HT-29 (cell line): ENCODE measurements at places on chromosomes 12 and 14. TPM values are rescaled to one million over a fixed set of nuclear protein-coding genes. Genes with fewer than 3 reads are reported as not detected.
A peak's percentile ranks its signal among the peaks of the same experiment; 100 is the strongest.

The TAS2R13 gene
- total RNA-seq = 0.16 and 0.46 TPM in 2 replicates

- DNase-seq = no peak
Observed at GRCh38 chr14:37403626-37404025, 191.4 kb downstream of the FOXA1 start.

The SOCS2 gene
- total RNA-seq = 0.13 and 1.0 TPM in 2 replicates

DNA sequence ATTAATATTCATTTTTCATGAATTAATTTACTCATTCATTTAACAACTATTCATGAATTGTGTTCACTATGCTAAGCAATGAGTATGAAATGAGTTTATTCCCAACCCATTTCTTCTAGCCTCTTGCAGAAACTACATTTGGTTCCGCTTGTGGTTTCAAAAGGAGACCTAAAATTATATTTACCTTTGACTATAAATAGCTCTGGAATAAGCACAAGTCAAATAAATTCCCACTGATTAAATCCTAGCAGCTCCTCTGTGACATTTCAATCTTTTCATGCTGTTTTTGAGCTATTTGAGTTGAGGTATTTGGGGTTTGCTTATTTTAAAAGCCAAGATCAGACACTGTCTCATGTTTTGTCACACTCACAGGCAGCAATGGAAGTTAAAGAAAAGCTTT lies 46.9 kb downstream of the DUSP6 start:
- DNase-seq = no peak

DNA sequence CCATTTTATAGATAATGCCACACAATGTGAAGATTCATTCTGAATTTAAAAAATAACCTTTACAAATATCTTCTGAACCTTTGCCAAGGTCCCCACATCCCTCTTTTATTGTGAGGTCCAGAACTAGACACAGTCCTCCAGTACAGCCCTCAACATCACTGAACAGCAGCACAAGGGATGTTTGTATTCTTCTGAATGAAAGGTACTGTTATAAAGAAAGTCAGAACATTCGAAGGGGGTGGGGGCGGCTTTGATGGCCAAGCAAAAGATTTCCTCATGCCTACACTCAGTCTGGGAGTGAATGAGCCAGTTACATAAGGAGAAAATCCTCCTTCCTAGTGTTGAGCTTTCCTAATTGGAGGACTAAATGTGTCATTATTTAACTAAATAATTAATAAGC lies 77.3 kb downstream of the PPM1A start:
- no peak for DNase-seq

GRCh38 chr12:41473441-41473840 lies 285.3 kb downstream of the PDZRN4 start:
- DNase-seq = no peak

GRCh38 chr12:80794551-80794950 lies 77.8 kb downstream of the MYF5 start:
- no peak for DNase-seq

GRCh38 chr14:96205059-96205977 lies 679 bp downstream of the BDKRB2 start:
- DNase-seq = no peak

GRCh38 chr12:32312049-32312670 lies 87.2 kb upstream of the FGD4 start:
- DNase-seq = peak; percentile 71

The IL25 gene
- not detected in 2 replicates for total RNA-seq

The AQP5 gene
- total RNA-seq = 109 and 110 TPM in 2 replicates

The SIRT4 gene
- 0.05 TPM in 1 of 2 replicates, not detected in the other for total RNA-seq

- DNase-seq = no peak
Observed at GRCh38 chr12:119391673-119392072, 57.1 kb downstream of the CCDC60 start.

DNA sequence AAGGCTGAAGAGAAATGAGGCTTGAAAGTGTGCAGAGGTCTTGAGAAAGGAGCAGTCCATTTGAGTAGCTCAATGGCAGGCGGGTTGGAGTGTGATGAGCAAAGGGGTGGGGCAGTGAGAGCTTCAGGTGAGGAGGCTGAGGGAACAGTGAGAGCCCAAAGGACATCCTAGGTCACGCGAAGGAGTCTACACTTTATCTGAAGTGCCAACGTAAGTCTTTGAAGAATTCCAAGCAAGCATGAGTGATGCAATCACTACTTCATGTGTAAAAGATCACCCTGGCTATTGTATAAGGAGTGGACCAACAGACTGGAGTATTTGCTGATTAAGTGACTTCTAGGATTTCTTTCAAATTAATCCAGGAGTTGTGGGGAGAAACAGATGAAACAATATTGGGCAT lies 159.9 kb upstream of the HIF1A start:
- no peak for DNase-seq

DNA sequence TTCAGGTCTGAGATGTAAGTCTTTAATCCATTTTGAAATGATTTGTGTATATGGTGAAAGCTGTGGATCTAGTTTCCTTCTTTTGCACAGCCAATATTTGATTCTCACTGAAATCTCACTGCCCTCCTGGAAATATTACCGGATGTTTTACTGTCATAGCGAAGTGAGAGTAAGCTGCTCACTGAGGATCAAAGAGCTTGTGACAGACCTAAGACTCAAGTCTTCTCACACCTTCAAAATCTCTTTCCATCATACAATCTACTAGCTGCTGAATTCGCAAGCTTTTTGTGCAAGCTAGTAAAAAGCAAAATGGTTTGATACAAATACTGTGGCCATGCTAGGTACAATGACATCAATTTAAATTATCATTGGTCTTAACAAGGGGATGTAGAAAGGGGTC lies 3.9 kb downstream of the LRRK2 start:
- DNase-seq = no peak

DNA sequence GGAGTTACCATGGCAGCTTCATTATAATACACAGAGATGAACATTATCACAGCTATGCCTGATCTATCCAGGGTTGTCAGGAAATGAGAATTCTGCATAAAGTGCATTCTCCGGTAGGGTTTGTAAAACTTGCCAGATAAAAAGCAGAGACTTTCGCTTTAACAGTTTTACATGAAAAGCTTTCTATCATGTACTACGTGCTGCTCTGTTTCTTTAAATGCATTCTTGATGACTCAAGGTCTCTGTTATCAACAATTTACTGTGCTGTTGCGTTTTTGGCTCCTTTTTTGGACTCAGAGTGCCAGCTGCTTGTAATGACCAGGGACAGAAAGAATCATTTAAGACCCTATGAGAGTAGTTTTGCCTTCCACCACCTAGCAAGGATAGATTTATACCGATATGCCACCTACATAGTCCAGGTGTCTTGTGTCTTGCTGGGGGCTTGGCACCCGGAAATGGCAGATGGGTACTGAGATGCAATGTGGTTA lies 371.2 kb downstream of the BTG1 start:
- no peak for DNase-seq

DNA sequence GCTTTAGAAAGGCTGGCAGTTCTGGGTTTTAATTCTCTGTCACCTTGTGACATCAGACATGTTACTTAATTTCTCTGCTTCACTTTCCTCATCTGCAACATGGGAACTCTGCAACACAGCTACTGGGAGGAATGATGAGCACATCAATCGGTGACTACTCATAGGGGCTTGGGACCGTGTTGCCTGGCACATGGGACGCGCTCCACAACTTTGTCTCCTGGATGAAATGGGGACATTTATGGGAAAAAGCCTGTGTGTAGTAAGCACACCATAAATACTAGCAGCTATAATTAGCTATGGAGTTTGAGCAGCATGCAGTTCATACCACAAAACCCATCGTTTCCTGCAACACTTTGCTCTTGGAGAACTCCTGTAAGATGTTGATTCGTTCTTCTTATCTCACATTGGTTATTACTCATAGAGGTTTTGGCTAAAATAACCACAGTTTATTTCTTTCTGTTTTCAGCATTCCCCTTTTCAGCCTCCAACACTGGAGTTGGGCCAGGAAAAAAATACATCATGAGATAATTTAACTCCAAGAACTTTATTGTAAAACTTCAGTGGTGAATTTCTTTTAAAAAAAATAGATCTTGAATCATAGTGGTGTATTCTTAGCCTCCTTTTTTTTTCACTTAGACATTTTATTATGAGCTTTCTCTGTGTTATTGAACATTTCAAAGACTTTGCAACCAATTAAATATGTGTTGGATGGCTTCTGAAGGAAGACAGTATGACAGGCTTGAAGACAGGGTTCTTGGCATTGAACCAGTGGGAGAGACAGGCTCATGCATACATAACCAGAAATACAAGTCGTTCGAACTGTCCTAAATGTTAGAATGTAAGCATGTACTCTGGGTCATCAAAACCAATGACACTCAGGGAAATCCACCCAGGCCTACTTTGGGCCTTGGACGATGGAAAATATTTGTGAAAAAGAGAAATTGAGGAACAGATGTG lies 72.7 kb downstream of the RIN3 start:
- DNase-seq = no peak

The WDHD1 gene
- total RNA-seq = 4.3 and 5.0 TPM in 2 replicates

DNA sequence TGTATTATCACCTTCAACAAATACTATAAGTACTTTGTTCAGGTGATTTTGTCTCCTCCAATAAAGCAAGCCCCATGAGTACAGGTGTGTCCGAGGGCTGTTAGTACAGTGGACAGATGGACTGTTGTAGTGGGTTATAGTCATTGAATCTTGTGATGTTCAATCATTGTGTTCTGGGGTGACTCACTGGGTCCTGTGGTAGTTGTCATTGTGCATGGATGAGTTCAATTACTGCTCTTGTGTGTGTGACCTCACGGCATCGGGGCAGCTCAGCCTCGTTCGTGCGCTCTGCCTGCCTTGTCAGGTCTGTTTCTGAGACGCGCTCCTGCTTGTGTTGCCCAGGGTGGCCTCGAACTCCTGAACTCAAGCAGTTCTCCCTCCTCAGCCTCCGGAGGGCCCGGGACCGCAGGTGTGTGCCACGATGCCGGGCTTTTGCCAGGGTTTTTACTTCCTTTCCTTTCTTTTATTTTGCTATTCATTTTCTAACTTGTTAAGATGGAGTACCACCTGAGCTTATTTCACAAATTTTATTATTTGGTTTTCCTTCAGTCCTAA lies 72.2 kb downstream of the DDX51 start:
- no peak for DNase-seq

GRCh38 chr14:36555998-36556743 lies 26.2 kb downstream of the NKX2-8 start:
- no peak for DNase-seq

DNA sequence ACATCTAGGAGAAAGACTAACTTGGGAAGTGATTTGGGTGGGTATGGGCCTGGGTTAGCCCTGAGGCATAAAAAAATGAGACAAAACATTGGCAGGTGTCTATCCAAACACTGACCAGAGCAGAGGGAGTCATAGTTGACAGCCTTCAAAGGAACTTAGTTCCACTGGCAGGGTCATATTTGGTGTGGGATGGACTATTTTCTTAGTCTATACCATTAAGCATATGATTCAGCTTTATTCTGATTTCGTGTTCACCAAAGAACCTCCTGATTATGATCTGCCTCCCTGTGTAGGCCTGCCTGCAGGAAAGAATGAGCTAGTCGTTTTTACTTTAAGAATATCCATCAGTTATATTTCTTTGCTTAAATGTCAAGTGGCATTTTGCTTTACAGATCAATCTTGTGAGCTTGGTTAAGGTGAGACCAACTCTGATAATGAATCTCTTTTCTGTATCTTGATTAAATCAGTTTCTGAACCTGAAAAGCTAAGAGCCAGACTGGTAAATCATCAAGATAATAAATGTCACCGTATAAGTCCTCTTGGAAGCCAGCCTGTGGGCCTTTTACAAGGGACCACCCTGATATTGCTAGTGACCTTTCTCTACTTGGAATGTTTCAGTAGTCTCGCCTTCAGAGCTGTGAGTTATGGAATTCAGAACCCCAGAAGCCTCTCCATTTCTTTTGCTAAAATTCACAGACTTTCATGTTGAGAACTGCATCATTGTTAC lies 182.9 kb downstream of the MON2 start:
- DNase-seq = peak; percentile 33

The CCDC38 gene
- total RNA-seq = not detected in 2 replicates

GRCh38 chr12:51205350-51205749 lies 12.5 kb downstream of the POU6F1 start:
- DNase-seq = no peak

GRCh38 chr14:42110167-42110566 lies 503.5 kb downstream of the LRFN5 start:
- DNase-seq = peak; percentile 39

- DNase-seq = no peak
Observed at GRCh38 chr14:22803687-22803974, 11.6 kb downstream of the SLC7A7 start.

The TFCP2 gene
- 8.4 and 8.7 TPM in 2 replicates for total RNA-seq

The TPPP2 gene
- total RNA-seq = not detected in 2 replicates

GRCh38 chr12:99917711-99918402 lies 66.9 kb downstream of the ANKS1B start:
- DNase-seq = no peak

GRCh38 chr14:51185754-51186153 lies 54.3 kb upstream of the TMX1 start:
- DNase-seq = no peak

DNA sequence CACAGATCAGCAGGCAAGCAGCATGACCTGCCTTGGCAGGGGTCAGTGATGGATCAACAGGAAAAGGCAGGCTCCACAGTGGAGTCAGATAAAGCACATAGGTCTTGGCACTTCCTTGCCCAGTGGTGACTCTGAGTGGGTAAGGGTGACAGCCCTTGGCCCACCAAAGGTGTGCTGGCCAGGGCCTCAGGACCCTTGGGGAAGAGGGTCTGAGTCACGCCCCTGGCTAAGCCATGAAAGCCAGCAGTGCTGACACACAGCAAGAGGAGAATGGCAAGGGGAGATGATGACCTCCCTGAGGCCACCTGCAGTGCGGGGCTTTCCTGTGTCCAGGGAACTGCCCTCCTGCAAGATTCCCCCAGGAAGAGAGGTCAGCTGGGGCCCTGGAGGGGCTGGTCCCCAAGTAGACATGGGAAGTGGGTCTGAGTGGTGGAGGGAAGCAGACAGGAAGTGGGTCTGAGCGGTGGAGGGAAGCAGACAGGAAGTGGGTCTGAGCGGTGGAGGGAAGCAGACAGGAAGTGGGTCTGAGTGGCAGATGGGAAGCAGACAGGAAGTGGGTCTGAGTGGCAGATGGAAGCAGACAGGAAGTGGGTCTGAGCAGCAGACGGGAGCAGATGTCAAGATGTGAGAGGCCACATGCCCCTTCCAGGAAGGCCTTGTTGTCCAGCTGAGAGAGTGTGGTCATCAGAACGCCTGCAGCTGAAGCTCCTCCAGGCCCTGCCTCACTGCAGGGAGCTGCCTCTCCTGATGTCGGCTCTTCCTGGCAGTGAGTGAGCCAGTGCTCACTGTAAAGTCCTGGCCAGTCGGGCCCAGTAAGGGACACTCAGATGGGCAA lies 34.8 kb downstream of the DIO3 start:
- DNase-seq = no peak

The CD163 gene
- total RNA-seq = not detected in 2 replicates

The SOX5 gene
- total RNA-seq = 0.57 TPM in 1 of 2 replicates, not detected in the other

DNA sequence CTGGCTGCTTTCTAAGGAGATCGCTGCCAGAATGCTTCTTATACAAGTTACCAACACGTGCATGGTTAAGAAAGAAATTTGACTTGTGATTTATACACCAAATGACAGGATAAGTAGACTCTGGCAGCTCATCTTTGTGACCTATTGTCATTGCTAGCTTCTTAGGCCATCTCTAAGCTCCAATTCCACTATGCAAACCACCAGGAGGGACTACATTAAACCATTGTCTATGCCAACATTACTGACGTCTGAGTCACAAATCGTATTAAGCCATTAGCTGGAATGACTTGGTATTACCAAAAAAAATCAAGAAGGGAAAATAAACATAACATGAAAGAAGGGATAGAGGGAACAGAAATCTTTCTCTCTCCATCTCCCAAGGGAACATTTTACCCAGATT lies 15.8 kb upstream of the VPS33A start:
- no peak for DNase-seq
